Stimulated activated CD8-positive, alpha-beta memory T cell treated with anti-CD3 and anti-CD28 coated beads, Interleukin-4, amount 100 ng/mL, for 1 hour (primary cell): ENCODE measurements at places on chromosomes 5 and 9.

DNA sequence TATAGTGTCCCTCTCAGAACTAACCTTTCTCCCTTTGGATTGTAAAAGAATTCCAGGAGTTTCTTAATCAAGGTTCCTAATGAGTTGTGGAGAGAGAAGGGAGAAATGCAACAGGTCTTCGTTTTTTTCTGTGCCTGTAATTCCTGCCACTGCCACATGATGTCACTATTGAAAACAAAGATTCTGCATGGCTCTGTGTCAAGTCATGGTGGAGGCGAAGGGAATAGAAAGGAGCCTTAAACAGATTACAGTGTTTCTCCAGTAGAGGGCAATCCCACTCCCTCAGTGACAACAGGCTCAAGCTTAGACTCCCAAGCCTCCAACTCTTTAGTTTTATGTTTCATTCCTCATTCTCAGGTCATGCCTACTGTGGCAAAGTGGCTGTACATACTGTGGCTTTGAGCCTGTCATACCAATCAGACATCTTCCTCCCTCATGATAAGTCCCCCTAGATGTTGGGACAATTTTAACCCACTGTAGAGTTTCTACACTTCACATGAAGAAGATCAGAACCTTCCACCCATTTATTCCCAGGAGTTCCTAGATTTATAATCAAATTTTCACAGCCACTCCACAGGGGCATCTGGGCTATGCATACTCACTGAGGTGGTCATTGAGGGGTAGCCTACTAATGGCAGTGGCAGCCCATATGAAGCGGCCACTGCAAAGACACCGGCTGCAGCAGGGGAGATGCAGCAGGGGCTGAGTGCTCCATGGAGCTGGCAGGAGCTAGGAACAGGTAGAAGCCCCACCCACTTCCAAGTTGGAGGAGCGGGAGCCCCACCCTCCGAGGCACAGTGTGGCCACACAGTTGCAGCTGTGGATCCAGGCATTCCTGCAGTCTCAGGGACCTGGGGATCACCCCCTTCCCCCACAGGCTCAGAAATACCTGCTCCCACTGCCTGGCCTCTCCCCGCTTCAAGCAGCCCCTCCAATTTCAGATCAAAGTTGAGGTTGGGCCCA is 97.4 kb upstream of the TRIM32 start:
- no peak for DNase-seq

- no peak for DNase-seq
These were observed 121.9 kb upstream of the CXCL14 start for GRCh38 chr5:135700731-135701130.

DNA sequence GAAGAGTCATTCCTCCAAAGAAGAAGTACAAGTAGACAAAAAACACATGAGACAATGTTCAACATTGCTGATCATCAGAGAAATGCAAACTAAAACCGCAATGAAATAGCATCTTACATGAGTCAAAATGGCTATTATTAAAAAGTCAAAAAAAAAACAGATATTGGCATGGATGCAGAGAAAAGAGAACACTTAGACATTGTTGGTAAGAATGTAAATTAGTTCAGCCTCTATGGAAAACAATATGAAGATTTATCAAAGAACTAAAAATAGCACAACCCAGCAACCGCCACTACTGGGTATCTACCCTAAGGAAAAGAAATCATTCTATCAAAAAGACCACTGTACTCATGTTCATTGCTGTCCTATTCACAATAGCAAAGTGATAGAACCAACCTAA is 157.5 kb downstream of the CHSY3 start:
- DNase-seq = no peak

GRCh38 chr5:53416144-53416738 is 64.2 kb upstream of the FST start:
- DNase-seq = no peak

GRCh38 chr5:146047396-146047795 is 58.0 kb downstream of the PLAC8L1 start:
- no peak for DNase-seq

GRCh38 chr9:33719581-33720374 is 75.6 kb upstream of the PRSS3 start:
- no peak for DNase-seq

DNA sequence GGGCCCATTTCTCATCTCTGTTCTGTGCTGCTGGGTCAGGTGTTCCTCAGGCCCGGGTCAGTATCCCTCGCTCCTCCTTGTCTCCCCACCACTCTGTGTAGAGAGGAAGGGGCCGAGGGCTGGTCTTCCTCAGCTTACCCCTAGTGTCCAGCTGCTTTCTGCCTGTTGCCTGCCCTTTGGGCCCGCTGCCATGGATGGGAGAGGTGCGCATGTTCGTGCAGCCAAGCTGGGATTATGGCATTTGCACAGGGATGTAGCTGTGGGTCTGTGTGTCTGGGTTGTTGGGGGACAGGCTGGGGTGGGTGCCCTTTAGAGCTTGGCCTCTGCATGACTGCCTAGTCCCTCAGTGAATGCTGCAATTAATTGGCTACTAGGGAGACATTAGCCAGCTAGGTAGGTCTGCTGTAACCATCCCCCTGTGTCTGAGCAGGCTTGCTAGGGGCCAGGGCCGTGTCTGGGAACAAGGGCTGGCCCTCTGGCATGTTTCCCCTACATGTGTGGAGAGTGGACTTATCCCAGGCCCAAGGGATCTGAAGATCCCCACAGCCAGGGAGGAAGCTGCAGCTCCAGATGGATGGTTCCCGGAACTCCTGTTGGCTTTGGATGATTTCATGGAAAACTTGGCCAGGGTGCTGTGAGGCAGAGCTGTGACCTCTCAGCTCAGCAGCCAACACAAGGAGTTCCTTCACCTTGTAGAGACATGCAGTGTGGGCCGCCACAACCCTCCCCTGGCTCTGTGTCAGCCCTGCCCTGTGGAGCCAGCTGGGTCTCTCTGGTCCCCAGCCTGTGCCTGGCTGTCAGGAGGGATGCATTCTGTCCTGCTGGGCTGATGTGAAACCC is 161.9 kb downstream of the MACROH2A1 start:
- DNase-seq = no peak

- DNase-seq = no peak
These were observed 21.5 kb downstream of the SHB start for GRCh38 chr9:38047301-38048251.

DNA sequence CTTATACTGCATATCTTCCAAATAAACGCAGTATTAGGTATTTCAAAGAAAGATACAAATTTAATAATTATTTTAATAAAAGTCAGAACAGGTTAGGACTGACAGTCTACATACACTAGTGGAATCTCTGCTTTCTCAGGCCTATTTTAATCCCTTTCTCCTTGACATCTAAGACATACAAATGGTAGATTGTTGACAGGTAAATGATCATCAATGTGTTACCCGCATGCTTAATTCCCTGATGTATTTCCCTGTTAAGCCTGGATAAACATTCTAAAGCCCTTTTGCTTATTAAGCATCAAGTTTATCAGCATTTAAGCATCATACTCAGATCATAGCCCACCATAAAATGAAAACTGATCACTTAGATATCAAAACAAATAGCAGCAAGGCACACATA is 576.7 kb downstream of the PTPRD start:
- no peak for DNase-seq

DNA sequence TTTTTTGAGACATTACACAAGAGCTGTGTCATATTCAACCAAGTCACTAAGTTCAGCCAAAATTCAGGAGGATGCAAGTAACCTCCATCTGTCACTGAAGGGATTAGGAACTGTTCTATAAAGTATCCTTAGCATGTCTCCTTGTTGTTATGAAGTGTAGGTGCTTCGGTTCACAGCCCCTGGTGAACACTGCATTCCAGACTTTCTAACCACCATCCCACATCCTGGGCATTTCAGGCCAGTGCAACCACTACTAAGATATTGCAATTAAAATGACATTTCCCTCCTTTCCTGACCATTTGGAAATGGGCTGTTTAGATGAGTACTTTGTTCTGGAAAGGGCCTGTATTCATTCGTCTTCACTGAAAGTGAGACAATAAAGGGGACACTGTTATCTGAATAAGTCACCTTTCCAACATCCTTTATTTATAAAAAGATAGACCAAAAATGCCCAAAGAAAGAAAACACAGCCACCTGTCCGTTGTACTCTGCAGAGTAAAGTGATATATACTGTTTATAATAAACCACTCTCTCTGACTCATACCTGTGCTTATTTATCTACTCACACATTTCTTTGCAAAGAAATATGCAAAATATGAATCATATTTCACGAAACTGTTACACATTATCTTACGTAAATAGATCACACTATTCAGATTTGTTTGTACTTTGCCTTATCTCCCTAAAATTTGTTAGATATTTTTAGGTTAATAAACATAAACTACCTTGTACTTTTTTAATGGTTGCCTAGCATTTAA is 861.9 kb downstream of the CDH18 start:
- no peak for DNase-seq

GRCh38 chr5:180494510-180495181 is 467 bp downstream of the CNOT6 start:
- peak; percentile 17 for DNase-seq

DNA sequence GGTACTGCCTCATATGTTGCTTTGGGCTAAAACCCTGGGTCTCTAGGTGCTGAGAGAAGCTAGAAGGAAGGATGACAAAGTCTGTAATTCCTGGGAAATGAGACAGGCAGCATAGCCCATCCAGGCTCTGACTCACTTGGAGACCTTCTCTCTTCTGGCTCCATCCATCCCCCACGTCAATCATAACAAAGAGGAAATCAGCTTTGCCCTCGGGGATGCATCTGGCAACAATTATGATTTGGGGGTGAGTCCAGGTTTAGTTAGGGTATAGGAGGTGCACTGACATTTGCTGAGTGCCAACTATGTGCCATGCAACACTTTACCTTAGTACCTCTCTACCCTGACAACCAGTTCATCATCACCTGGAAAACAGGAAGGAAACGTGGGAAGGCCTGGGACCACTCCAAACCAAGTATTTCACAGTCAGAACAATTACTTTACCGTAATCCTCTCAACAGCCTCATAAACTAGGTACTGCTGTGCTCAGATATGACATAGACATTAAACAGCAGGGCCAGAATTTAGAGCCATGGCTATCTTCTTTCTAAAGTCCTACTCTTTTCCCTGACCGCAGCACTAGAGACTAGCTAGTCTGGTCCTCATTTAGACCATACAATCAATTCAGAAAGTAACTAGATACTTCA is 39.1 kb upstream of the GZMA start:
- DNase-seq = no peak

DNA sequence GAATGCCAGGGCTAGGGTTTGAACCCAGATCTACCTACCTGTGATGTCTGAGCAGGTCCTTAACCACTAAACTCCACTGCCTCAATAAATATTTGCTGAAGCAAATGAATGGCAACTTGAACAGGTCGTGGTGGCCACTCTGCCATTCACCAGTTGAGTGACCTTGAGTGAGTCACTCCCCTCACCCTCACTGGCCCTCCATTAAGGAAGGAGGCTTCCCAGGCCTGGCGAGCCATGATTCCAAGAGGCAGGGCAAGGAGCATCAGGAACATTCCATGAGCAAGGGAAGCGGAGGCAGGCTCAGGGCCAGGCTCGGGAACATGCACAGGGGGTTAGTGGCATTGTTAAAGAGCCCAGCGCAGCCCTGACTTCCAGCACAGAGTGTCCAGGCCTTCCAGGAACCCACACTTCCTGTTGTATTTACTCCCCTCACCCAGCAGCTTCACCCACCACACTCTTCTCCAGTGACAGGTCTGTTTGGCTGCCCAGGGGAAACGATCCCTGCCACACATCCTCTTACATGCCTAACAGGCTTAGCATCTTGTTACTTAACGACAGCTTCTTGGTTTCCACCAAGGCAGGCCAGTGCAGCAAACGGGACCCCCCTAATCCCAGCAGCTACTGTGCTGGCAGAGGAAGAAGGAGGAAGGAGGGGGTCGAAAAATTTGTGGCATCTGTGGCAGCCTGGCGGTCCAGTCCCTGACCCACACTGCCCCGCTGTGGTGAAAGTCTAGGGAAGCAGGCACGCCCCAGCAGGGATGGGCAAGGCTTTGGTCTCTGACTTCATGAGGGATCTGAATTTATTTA is 43.7 kb upstream of the TTC1 start:
- DNase-seq = no peak

GRCh38 chr9:83281306-83282255 is 218.6 kb upstream of the RASEF start:
- DNase-seq = no peak

DNA sequence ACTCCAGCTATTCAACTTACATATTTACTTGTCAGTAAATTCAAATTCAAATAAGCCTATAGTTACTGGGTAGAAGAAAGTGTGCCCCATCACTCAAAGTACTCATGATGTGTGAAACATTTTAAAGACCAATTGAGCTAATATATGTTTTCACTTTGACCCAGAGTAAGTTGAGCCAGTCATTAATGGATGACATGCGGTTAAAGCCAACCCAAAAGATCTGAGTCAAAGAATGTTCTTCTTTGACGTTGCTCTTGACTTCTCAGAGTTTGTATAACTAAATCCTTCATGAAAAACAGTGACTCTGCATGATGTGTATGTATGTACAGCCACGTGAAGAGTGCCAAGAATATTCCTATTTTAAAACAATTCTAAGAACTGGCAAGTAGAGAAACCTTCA is 237.4 kb downstream of the NR2F1-AS1 start:
- no peak for DNase-seq

GRCh38 chr5:135020111-135020895 is 13.7 kb downstream of the PITX1 start:
- DNase-seq = no peak

DNA sequence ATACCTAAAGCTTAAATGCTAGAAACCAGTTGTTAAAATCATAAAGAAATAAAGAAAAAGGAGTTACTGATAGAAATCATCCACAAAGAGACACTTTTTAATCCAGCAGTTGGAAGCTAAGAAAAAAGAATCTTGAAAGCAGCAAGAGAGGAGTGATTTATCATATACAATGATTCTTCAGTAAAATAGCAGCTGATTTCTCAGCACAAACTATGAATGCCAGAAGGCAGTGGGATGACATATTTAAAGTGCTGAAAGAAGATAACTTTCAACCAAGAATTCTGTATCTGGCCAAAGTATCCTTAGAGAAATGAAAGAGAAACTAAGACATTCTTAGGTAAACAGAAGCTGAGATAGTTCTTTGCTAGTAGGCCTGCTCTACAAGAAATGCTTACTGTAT is 366.0 kb downstream of the HTR1A start:
- no peak for DNase-seq

GRCh38 chr5:78690253-78690972 is 41.8 kb upstream of the LHFPL2 start:
- DNase-seq = no peak

DNA sequence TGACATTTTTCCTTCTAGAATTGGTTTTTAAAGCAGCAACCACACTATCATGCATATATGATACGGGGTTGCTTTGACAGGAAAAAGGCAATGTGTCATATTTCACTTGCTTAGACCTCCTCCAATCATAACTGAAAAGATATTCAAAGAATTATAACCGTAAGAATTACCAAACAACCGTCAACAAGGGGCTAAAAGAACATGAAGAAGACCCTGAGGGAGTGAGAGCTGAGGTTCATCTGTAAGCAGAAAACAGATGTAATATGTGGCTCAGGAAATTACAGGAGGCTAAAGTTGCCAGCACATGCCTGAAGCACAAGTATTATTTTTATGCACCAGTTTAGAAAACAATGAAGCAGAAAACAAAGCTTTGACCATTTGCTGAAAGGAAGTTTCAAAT is 78.9 kb downstream of the APBA1 start:
- DNase-seq = no peak
